ENCODE measurements at places on chromosomes 16 and 17.

DNA sequence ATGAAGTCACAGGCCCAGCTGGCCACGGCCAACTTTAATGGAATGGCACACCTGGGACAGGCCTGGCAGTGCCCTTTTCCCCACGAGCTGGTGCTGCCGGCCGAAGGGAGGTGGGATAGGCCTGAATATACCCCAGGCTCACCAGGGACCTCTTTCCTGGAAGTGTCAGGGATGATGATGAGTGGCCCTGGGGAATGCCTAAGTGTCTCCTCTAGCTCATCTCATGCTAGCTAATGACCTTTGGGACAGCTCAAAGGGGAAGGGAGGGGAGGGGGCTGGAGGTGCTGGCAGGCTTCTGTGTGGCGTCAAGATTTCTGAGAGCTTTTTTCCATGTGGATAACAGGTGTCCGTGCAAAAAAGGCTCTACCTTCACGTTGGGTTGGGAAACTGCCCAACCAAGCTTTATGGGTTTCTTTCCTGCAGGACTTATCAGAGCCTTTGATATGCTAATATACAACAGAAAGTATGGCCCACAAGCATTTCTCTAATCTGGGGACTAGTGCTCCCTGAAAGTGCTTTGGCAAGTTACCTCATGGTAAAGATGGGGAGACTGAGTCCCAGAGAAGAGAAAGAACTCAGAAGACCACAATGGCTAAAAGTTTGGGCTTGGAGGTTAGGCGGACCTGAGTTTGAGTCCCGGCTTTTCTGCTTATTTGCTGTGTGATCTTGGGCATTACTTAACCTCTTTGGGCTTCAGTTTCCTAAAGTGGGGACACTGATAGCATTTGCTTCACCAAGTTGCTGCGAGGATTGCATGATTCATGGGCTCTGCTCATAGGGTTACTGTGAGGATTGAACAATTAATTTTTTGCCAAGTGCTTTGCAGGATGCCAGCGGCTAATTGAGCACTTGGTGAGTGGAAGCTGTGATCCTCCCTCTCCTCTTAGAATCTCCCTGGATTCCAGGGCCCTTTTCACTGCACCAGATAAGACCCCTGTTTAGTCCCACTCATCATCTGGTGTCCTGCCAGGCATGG is 14.0 kb downstream of the ADGRG1 start:
- DNase-seq = no peak

DNA sequence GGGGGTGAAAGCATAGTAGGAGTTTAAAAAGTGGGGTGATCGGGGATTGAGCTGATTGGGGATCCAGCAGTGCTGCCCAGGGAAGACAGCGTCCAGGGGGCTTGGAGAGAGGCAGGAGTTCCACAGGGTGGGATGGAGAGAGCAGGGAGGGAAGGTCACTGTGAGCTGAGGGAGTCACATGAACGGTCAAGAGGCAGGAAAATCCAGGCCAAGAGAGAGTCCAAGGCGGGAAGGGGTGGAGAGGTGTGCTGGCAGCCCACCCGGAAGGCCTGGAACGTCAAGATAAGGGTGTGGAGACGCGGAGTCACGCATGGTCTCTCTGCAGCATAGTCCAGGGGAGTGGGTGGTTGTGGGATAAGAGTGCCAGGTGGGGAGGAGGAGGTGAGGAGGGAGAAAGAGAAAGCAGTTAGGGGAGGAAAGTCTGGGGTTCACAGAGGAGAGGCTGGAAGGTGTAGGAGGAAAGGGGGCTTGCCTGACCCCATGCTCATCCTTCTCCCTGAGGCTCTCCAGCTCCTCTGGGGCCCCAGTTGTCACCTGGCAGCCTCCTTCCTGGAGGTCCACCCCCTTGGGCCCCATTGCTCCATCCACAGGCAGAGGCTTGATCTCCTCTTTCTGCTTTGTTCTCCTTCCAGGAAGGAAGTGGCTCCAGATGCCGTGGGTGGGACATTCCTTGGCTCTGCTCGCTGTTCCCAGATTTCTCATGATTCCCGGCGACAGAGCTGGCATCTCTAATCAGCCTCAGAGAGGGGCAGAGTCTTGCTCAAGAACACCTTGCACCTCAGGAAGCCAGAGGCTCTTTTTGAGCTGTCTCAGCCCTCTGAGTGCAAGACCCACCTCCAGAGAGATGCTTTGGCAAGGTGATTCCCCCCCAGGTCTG is 28.7 kb downstream of the CCR7 start:
- DNase-seq = no peak

- no peak for DNase-seq
Observed at GRCh38 chr16:80515374-80515773, 25.4 kb upstream of the DYNLRB2 start.

DNA sequence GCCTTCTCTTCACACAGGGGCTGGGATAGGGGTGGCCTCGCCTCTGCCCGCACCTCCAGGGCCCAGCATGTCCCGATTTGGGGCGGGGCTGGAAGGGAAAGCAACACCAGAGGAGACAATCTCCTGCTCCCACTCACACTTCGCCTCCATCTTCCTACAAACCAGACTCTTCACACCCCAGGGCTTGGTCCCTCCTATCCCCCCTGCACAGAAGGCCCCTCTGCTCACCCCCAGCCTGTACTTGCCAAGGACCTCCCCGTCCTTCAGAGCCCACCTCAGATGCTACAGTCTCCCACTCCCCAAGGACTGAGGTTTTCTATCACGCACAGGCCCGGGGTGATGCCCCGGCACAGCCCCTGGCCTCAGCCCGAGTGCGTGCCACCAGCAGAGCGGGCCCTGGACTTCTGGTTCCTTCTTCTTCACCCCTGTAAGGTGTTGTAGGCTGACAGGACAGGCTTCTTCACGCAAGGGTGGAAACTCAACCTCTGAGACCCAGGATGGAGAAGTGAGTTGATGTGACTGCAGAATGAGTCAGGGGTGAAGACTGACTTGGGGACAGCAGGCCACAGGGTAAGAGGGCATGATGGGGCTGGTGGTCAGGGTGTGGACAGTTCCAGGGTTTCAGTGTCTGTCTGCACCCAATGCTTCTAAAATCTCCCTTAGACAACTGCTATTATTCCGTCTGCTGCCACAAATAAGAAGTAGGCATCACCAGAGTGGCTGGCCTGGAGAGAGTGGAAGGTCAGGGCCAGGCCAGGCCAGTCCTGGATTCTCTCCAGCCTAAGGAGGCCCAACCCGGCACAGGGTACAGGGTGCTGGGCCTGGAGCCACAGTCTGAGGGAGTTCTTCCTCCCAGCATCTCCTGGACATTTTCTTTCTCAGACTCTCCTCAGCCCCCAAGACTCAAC is 2.5 kb downstream of the ITGAE start:
- no peak for DNase-seq

- DNase-seq = peak; percentile 53
Observed at GRCh38 chr17:60435244-60436167, 13.2 kb downstream of the CHCT1 start.

GRCh38 chr16:41439-42068 is 11.9 kb downstream of the POLR3K start:
- no peak for DNase-seq

DNA sequence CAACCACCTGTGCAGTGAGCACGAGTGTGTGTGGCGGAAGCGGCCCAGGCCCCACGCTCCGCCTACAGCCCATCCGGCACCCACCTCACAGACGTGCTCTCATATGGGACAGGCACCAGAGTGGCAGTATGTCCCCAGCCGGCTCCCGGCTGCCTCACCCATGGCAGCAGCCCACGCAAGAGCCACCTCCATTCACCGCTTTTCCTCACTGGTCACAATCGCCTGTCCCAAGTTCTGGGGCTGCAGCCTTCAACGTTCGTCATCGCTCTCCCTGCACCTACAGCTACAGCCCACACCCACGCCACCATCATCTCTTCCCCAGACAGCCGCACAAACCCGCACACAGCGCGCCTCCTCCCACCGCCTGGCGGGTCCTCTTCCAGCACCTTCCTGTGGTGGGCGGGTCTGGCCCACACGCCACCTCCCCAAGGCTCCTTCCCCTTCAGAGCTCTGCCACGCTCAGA is 17.5 kb upstream of the TRAP1 start:
- no peak for DNase-seq

DNA sequence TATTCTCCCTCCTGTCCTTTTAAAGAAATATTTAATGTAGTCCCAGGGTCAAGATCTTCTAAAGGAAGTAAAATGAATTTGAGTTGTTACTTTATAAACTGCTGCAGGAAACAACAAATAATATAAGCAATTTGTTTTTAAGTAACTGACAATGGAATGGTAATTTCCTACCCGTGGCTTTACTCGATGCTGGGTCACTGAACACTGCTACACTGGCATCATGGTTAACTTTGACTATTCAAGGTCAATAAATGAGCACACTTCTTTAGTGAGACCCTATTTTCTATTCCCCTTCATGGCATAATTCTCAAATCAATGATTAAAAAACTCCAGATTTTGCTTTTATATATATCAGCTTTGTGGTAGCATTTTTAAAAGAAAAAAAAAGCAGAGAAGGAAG is 22.1 kb upstream of the ERCC4 start:
- no peak for DNase-seq

- peak; percentile 63 for DNase-seq
Observed at GRCh38 chr16:2250652-2251295, 613 bp downstream of the ECI1 start.

DNA sequence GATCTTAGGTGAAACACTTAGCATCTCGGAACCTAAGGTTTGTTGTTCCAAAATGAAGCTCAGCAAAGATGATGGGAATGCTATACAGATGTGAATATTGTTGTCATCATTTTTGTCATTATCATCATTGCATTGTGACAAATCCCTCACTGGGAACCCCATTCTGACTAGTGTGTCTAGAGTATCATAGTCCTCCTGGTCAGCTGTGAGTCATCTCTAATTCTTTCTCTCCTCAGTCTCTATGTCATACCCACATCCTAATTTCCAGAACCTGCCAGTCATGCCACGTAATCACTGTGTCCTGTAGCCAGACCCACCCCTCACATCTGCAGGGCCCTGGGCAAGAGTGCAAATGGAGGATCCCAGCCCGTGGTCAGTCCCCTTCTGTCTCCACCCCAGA is 60.5 kb upstream of the CLEC3A start:
- DNase-seq = no peak

- no peak for DNase-seq
Observed at GRCh38 chr16:8620535-8620934, 963 bp upstream of the METTL22 start.

DNA sequence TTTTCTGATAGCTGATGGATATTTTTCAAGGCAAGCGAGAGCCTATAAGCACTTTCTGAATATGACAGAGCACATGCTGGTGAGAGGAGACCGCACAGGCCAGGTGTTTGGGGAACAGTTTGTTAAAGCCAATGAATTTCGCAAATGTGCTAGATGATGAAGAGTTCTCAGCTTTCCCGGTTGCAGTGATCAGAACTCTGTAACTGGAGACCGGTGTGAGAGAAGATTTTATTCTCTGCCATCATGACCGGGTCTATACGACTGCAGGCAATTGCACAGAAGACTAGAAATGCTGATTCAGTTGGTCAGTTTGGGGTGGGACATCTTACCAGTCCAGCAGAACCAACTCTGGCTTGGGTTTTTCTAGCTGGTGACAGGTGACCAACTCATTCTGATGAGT is 25.4 kb downstream of the SMTNL2 start:
- DNase-seq = no peak

GRCh38 chr17:82153745-82154375 is 55.8 kb upstream of the FASN start:
- DNase-seq = peak; percentile 81

- DNase-seq = no peak
Observed at GRCh38 chr17:82229698-82230608, 1.1 kb downstream of the SLC16A3 start.

GRCh38 chr16:12062343-12063003 is 85.9 kb downstream of the SNX29 start:
- no peak for DNase-seq

GRCh38 chr16:79327836-79328235 is 272.7 kb downstream of the MAF start:
- DNase-seq = no peak

GRCh38 chr16:87815567-87815966 is 49.8 kb upstream of the KLHDC4 start:
- DNase-seq = no peak

DNA sequence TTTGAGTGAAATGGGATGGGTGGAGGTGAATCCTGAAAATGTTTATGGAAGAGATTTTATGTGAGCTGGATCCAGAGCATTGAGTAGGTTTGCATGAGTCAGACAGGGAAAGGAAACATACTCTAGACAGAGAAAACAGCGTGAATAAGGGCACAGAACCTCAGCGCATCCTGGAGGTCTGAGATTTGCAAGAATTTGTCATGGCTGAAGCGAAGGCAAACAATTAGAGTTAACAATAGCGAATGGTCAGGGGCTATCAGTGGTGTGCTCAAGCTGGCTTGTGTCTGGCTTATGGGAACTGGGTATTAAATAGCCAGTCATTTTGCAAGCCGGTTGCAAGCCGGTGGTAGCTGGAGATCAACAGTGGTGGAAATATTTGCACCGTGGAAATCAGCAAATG is 36.4 kb downstream of the MAP2K6 start:
- no peak for DNase-seq

GRCh38 chr17:74607221-74607620 is 15.1 kb upstream of the CD300LD start:
- no peak for DNase-seq

- DNase-seq = no peak
Observed at GRCh38 chr17:6592173-6592572, 35.8 kb upstream of the PITPNM3 start.

GRCh38 chr17:64002658-64003525 is 4.7 kb downstream of the PRR29 start:
- no peak for DNase-seq

DNA sequence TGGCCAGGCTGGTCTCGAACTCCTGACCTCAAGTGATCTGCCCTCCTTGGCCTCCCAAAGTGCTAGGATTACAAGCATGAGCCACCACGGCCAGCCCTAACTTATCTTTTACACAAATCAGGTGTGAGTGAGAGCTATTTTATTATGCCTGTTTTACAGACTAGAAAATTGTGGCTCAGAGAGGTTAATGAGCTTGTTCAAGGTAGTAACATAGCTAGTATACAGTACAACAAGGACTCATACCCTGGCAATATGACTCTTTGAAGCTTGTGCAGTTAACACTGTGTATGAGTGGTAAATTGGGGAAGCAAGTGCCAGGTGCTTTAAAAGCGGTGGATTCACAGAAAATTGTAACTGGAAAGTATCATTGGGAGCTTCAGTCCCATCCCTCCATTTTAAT is 49.0 kb downstream of the YPEL2 start:
- no peak for DNase-seq

DNA sequence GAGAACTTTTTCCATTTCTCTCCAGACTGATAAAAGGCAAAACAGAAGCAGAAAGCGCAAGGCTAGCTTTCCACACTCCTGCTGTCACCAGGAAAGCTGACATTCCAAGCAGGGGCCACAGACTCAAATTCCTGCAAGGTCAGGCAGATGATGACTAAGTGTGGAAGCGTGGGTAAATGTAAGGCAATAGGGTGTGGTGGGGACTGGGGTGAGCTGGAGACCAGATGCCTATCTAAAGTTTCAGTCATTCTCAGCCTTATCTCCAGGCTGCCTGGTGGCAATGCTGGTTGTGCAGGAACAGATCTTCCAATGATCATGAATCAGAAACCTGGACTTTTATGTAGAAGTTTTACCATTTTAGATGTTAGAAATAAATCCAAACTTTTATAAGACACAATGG is 224.1 kb downstream of the GSG1L start:
- no peak for DNase-seq

GRCh38 chr16:88539261-88539651 is 30.9 kb upstream of the ZC3H18 start:
- no peak for DNase-seq

Measured in activated naive CD4-positive, alpha-beta T cell treated with Interleukin-2 at 50 U/mL for 16 hours (primary cell).